ENCODE measurements at places on chromosomes 4 and X.

DNA sequence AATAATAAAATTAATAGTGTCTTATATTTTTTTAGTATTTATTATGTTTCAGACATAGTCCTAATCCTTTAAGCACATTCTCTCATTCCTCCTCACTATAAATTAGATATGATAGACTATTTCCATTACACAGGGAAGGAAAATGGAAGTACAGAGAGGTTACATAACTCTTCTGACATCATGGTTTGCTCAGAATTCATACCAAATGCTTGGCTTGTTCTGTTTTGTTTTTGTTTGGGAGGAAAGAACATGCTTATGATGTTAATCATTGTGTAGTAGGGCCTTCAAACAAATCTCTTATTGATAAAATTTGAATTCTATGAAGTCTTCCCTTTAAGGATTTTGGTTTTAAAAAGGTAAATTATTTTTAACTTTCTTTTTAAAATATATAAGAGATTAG is 59.5 kb downstream of the RXFP1 start:
- no peak overlapping the region for H3K4me3 ChIP-seq
- H3K4me1 ChIP-seq = no peaks in the 10 kb centered on the region
- no peak for DNase-seq
- H3K27ac ChIP-seq = no peak overlapping the region
- no peaks in the 10 kb centered on the region for H3K27me3 ChIP-seq
- H3K36me3 ChIP-seq = no peaks in the 10 kb centered on the region

DNA sequence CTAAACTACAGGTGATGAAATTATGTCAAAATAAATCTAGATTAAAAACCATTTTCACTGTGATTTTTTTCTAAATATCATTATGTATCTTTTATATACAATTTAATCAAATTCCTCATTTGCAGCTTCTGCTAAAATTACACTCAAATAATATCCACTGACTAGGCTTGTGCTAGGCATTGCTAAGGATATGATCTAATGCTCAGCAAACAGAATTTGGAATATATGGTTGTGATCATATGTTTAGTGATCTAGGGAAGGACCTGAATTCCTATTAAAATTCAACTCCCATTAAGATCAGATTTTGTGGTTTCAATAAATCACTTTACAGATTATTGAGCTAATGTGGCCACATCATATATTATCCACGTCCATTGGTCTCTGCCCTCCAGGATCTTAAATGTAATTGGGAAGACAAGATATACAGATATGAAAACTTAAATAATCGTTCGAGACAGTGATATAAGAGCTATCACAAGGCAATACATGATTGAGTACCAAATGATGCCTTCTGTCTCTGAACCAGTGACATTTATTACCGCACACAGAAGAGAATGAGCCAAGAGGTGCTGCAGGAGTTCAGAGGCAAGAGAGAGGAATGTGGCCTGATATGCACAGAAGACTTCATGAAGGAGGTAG is 206.0 kb upstream of the RPS6KA3 start:
- DNase-seq = no peak
- H3K27me3 ChIP-seq = no peaks in the 10 kb centered on the region
- no peaks in the 10 kb centered on the region for H3K4me1 ChIP-seq
- no peak overlapping the region for H3K27ac ChIP-seq
- no peaks in the 10 kb centered on the region for H3K36me3 ChIP-seq

GRCh38 chrX:86421771-86422170 is 273.5 kb downstream of the DACH2 start:
- DNase-seq = no peak
- H3K36me3 ChIP-seq = no peaks in the 10 kb centered on the region
- no peaks in the 10 kb centered on the region for H3K27me3 ChIP-seq

DNA sequence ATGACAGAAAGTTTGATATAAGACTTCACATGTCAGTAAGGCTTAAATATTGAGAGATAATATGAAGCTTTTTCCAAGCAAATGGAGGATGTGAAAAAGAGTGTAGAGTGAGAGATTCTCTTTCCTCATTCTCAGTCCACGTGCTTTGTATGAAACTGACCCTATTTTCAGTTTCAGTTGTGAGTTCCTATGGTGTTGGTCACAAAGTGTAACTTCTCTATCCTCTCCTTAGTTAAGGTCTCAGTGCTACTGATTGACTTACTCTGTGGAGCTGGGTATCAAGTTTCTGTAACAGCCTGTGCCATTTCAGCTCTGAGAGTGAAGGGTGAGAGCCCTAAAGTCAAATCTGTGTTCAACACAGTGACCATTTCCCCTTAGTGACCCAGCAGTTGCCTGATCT is 277.2 kb downstream of the EPHA5 start:
- DNase-seq = no peak
- no peak overlapping the region for H3K4me3 ChIP-seq
- H3K4me1 ChIP-seq = no peaks in the 10 kb centered on the region
- no peaks in the 10 kb centered on the region for H3K36me3 ChIP-seq
- H3K27me3 ChIP-seq = no peaks in the 10 kb centered on the region

DNA sequence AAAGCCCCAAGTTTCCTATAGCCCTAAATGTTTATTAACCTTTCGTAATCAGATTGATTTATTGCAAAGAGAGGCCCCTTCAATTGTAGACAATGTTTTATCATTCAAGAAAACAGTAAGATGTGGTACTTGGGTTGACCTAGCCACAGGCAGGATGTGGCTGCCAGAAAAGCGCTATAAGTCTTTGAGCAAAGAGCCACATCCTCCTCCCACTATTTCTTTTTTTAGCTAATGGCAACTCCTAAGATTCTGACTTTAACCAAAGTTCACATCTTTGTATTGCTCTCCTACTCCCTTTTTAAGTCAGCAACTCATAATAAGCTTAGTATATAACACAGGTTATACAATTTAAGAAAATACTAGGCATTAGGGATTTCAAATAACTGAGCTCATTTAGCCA is 70.7 kb upstream of the PPP3CA start:
- no peaks in the 10 kb centered on the region for H3K27me3 ChIP-seq
- H3K36me3 ChIP-seq = no peaks in the 10 kb centered on the region
- H3K4me1 ChIP-seq = no peaks in the 10 kb centered on the region
- H3K4me3 ChIP-seq = no peak overlapping the region
- H3K27ac ChIP-seq = no peak overlapping the region

DNA sequence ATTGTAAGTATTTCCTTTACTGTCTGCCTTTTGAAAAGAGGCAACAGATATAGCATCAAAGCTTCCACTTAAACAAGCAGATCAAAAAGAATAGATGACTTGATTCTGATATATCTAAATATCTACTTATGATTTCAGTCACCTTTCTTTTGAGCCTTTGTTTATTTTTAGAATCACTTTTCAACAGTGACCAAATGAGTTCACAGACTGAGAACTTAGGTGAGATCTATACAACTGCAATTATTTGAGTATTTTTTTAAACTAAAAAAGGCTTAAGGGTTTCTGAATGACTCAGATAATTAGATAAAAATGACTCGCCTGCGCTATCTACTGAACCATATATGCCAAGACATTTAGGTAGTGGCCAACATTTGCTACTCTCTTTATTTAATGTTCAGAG is 166.7 kb upstream of the KCNIP4 start:
- H3K4me3 ChIP-seq = no peak overlapping the region
- H3K27me3 ChIP-seq = no peaks in the 10 kb centered on the region

GRCh38 chr4:149997881-149998421 is 80.3 kb upstream of the DCLK2 start:
- H3K36me3 ChIP-seq = no peaks in the 10 kb centered on the region
- DNase-seq = no peak
- peaks cover 4% of the 10 kb centered on the region for H3K4me1 ChIP-seq
- no peak overlapping the region for H3K4me3 ChIP-seq
- H3K27ac ChIP-seq = no peak overlapping the region
- no peaks in the 10 kb centered on the region for H3K27me3 ChIP-seq

DNA sequence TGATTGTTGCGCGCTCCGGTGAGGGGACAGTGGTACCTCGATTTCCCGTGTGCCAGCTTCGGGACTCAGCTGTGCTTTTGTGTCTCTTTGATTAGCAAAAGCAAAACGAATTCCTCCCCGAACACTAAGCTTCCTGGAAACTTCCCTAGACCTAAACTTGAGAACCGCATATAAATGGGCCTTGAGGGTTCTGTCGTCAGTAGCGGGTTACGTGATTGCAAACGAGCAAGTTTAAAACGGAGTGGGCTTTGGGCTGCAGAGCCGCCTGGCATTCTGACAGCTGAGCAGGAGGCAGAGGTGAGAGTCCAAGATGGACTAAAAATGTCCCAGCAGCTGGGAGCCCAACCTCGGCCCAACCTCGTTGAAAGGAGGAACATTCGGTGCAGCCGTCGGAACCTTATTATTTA is 1.2 kb upstream of the TAPT1 start:
- H3K4me3 ChIP-seq = peak overlapping the region; percentile 94
- DNase-seq = peak; percentile 81
- peak overlapping the region; percentile 98 for H3K27ac ChIP-seq
- peaks cover 45% of the 10 kb centered on the region for H3K4me1 ChIP-seq

DNA sequence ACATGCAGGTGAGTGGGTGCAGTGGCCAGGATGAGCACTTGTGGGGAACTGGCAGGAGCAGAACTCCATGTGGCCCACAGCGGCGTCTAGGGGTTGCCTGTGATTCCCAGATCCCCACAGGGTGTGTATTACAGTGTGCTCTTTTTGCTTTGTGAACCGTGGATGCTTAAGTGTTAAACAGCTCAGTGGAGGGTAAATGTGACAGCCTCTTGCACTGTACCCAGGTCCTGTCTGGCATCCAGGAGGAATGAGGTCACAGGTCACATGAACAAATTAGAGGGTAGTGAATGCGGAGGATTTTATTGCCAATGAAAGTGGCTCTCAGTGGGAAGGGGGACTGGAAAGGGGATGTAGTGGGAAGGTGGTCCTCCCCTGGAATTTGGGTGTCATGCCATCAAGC is 447.8 kb downstream of the SPRY1 start:
- no peaks in the 10 kb centered on the region for H3K36me3 ChIP-seq
- DNase-seq = no peak
- H3K4me1 ChIP-seq = peaks cover 10% of the 10 kb centered on the region
- H3K27ac ChIP-seq = peak overlapping the region; percentile 23

DNA sequence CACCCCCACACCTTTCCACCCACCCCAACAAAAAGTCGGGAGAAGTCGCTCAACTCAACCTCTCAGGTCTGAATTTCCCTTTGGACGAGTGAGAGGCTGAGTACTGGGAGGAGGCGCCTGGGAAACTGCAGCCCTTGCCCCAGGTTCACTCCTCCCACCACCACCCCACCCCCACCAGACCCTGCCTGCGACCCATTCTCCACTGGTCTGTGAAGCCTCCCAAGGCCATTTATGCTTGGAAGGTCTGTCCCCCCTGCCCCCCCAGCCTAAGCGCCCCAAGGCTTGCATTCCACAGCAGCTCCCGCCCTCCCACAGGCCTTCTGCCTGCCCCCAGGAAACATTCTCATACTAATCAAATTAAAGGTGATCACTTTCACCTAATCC is 27.2 kb downstream of the ELF4 start:
- H3K27ac ChIP-seq = peak overlapping the region; percentile 68
- no peaks in the 10 kb centered on the region for H3K36me3 ChIP-seq
- H3K4me1 ChIP-seq = peaks cover 51% of the 10 kb centered on the region
- no peaks in the 10 kb centered on the region for H3K27me3 ChIP-seq
- no peak overlapping the region for H3K4me3 ChIP-seq

DNA sequence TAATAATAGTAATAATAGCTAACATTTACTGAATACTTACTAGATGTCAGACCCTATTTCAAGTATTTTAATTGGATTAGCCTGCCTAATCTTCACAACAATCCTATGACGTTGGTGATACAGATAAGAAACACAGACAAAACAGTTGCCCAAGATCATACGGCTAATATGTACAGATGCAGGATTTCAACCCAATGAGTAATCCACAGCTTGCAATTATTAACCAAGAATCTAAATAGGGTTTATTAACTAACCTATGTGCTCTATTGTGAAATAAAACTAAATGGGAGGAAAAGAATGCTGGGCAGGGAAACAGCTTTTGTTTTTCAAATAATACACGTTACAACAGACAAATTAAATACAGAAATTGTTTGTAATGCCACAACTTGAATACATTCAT is 23.4 kb downstream of the FBXO8 start:
- H3K27ac ChIP-seq = no peak overlapping the region
- H3K4me1 ChIP-seq = peaks cover 3% of the 10 kb centered on the region
- H3K4me3 ChIP-seq = no peak overlapping the region
- DNase-seq = no peak

DNA sequence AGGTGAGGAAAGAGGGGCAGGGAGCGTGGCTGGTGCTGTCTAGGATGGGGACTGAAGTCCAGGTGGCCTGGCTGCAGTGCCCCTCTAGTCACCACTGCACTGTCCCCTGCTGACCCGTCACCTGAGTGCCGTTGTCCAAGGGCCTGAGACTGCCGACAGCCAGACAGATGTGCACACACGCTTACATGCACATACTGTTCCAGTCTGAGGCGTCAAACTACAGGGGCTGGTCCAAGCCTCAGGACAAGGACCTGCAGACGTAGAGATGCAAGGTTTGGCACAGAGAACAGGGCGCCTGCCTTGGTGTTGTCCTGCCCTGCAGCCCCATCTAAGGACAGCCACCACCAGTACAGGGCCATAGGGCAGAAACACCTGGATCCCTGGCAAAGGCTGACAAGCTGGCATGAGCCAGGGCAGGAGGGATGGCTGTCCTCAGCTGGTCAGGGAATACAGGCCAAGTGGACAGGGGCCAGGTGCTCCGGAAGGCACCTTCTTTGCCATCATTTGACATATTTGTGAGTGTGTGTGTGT is 1.7 kb downstream of the SLC2A9 start:
- peaks cover 59% of the 10 kb centered on the region for H3K4me1 ChIP-seq
- H3K27me3 ChIP-seq = no peaks in the 10 kb centered on the region
- H3K36me3 ChIP-seq = no peaks in the 10 kb centered on the region
- H3K4me3 ChIP-seq = peak overlapping the region; percentile 37
- H3K27ac ChIP-seq = peak overlapping the region; percentile 76

DNA sequence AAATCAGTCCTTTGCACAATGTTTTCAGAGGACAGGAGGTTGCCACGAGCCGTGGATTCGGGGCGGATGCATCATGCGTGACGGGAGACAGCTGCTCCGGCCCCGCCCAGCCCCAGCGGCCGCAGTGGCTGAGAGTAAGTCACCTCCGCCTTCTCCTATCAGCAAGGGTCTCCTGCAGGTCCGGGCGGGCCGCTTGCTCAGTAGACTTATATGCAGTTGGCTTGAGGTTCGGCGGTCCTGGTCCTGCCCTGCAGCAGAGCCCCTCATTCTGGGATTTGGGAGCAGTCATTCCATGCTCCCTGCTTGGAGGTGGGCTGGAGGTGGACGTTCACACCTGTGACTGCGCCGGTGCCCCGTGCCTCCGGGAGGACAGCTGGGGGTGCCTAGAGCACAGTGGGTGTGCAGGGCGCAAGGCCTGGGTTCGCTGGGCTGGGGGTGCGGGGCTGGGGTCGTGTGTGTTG is 86.3 kb upstream of the ADRA2C start:
- H3K27me3 ChIP-seq = peaks cover 80% of the 10 kb centered on the region
- DNase-seq = peak; percentile 75
- no peaks in the 10 kb centered on the region for H3K4me1 ChIP-seq
- no peak overlapping the region for H3K4me3 ChIP-seq

DNA sequence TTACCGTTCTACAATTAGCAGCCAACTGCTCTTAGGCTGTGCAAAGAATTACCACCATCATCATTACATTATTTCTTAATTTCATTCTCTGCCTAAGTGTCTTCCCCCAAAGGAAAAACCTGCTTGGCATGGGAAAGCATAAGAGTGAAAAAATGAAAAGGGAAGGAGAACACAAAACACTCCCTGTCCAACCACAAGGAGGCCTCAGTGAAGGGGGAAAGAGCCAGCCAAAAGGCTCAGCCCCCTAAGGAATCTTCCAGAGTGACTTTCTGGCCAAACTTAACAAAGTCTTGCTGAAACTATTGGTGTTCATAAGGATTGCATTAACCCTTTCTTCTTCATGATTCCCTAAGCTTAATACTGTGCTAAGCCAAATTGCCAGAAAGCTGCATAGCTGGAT is 287.4 kb downstream of the SMARCA1 start:
- no peaks in the 10 kb centered on the region for H3K36me3 ChIP-seq
- no peak overlapping the region for H3K27ac ChIP-seq
- no peaks in the 10 kb centered on the region for H3K4me1 ChIP-seq
- DNase-seq = no peak
- no peaks in the 10 kb centered on the region for H3K27me3 ChIP-seq
- H3K4me3 ChIP-seq = no peak overlapping the region
